Right cardiac atrium (tissue), 5 donors: ENCODE measurements at places on chromosomes 6 and 20. TPM values are rescaled to one million over a fixed set of nuclear protein-coding genes. Genes with fewer than 3 reads are reported as not detected.

DNA sequence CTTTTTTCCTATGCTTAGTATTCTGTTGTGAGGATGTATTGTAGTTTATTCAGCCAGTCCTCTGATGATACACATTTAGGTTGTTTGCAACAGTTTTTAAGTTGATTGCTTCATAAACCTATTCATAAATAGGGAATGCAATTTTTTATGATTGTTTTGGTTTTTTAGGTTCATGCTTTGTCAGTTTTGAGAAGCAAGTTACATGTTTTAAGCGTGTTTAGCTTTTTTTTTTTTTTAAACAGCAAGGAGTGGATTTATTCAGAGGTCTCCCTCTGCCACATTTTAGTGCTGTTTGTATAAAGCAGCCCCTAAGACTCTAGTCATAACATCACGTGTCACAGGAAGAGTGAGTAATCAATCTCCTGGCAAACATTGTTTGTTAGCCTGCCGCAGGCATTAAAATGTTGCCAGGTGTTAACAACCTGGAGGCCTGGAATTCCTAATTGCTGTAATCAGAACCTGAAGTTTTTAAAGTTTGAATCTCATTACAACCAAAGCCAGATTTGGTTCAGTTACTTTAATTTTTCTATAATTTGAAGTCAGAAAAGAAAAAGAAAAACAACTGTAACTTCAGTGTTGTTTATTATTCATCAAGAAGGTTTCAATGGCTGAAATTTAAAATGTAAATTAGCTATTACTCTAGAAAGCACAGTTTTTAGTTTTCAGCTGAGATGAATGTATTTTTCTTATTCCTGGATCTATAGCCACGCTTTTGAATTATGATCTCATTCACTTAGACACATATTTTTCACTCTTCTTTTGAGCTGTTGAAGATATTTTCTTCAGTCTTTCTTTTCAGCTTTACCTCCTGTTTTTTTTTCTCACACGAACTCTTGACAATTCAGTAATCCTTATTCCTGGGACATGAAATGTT lies 59.2 kb downstream of the KCNS1 start:
- DNase-seq, result no peak

GRCh38 chr20:57999465-58000111 lies 228.9 kb downstream of the ANKRD60 start:
- DNase-seq, result no peak

GRCh38 chr20:63295018-63295417 lies 2.0 kb downstream of the COL20A1 start:
- peak; percentile 46 for DNase-seq

FERMT1 gene
- total RNA-seq, result 2.5 TPM

GRCh38 chr20:50992336-50992732 lies 30.6 kb downstream of the KCNG1 start:
- DNase-seq, result no peak

DNA sequence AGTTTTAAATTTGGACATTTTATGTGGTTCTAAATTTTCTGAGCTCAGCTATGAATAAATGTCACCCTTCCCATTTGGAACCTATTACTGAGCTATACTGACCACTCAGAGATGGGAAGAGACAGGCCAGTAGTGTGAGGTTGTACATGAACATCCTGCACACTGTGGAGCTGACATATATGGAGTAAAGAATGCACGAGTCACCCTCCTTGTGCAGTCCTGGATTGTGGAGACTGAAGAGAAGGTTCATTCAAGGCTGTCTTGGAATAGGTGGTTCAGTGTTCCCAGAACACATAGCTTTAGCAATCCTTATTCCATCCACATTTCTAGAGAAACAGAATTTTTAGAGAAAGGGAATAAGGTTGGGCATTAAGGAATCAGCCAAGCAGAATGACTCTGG lies 50.3 kb upstream of the OGFRL1 start:
- DNase-seq, result no peak

- peak; percentile 47 for DNase-seq
Measured at GRCh38 chr6:147507162-147508041, 1.1 kb upstream of the SAMD5 start.

DNA sequence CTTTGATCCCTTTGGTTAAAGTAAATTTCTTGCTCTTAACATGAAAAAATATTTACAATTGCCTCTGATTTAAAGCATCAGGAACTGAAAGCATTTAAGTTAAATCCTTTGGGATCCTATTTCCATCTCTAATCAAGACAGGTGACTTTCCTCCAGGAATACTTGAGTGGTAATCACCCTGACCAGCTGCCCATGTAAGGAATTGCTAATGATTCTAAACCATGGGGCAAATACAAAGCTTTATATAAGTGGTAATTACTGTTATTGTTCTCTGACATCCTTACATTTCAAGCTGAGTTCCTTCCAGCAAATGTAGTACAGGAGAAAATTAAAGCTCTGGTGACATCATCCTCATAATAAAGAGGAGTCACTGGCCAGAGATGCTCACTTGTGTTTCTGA lies 100.6 kb downstream of the CRYBG1 start:
- DNase-seq, result no peak

SSTR4 gene
- not detected for total RNA-seq

DNA sequence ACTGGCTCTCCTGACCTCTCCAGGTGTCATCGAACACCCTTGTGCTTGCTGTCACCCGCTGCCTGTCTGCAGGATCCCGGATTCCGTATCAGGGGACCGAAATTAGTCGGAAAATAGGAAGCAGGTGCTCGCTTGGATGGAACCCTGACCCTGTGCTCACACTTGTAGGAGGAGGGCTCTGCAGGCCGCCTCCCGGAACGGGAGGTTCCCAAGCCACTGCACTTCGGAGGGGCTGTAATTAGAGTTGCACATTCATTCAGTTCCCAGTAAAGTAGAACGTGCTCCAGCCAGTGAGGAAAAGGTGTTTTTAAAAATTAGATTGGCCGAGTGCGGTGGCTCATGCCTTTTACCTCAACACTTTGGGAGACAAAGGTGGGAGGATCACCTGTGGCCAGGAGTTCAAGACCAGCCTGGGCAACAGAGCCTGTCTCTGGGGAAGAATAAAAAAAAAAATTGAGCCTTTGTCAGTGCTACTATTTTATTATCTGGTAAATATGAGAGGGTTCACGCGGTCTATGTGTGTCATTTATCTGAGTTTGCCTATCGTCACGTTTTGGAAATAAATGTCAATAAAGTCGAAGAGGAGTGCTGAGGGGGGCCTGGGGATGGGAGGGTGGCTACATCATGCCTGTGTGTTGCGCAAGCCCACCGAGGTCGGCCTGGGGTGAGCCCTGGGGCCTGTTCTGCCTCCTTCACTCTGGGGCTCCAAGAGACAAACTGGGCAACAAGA lies 1.5 kb upstream of the GMEB2 start:
- DNase-seq, result peak; percentile 85

DNA sequence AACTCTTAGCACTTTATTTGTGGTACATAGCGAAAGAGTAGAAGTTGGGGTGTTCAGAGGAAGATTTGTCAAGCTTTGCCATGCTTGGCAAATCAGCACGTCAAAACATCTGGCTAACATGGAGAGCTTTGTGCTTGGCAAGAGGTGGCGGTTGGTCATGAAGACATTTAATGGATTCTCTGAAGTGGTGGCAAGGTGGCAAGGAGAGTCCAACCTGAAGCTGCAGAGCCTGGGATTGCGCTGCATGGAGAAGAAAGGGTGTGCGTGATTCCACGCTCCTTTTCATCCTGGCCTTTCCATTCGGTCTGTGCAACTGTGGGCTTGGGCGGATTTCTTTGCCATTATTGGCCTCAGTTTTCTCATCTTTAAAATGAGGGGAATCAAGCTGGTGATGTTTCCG lies 3.1 kb downstream of the PYGB start:
- DNase-seq, result no peak

DNA sequence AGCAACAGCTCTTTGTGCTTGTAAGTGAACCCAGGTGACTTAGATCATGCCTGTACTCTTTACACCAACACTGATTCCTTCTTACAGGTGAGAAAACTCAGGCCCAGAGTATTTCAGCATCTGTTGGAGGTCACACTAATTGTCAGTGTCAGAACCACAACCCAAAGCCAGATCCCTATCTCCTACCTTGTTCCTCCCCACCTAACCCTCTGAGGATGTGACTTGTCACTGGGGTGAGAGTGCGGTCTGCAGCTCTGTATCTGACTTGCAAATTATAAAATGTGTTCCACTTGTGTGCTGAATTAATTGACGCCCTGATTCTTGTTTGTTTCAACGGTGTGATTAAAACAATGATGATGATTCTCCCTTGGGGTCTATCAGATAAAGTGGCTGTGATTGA lies 232.5 kb upstream of the KCNG1 start:
- no peak for DNase-seq

DNA sequence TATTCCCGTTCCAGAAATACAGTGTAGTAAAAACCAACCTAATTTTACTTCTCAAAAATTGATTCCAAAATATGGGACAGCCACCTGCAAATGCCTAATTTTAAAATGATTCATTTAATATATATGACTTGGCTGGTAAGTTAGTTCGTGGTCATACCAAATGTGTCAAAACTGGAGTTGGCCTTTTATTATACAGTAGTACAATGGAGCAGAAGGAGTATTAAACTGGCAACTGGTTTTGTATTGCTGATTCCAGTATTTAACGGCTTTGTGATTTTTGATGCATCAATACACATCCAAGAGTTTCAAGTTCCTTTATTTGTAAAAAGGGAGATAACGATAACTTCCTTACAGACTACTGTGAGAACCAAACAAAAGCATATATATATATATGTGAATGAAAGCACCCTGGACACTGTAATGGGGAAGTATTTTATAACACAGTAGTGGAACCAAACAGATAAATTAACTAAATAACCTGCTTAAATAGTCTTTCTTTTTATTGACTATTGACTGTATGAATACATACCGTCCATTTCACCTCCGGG lies 24.8 kb downstream of the SAMHD1 start:
- no peak for DNase-seq

- no peak for DNase-seq
Measured at GRCh38 chr6:156942266-156942665, 165.1 kb downstream of the ARID1B start.

OR2B6 gene
- total RNA-seq, result not detected

- no peak for DNase-seq
Measured at GRCh38 chr6:43318011-43318410, 9.4 kb upstream of the CRIP3 start.

DNA sequence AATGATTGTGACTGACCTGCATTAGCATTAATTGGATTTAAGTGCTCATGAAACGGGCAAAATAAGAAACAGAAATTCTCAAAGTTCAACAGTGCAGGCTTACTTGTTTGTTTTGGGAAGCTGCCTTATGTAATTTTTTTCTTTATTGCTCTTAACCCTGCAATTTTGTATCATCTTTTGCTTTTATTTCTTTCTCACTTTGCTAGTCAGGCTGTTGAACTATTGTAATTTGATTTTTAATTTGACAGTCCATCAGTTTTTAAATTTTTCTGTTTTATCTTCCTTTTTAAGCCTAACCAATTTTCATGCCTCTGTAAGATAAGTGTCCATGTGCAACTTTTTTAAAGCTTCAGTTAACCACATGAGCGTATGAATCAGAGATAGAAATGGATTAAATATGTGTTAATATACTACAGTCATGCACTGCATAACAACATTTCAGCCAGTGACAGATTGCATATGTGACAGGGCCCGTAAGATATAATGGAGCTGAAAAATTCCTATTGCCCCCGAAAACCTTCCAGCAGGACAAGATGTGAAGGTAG lies 44.6 kb downstream of the PEX7 start:
- DNase-seq, result no peak

CCDC170 gene
- 1.4 TPM for total RNA-seq

DNA sequence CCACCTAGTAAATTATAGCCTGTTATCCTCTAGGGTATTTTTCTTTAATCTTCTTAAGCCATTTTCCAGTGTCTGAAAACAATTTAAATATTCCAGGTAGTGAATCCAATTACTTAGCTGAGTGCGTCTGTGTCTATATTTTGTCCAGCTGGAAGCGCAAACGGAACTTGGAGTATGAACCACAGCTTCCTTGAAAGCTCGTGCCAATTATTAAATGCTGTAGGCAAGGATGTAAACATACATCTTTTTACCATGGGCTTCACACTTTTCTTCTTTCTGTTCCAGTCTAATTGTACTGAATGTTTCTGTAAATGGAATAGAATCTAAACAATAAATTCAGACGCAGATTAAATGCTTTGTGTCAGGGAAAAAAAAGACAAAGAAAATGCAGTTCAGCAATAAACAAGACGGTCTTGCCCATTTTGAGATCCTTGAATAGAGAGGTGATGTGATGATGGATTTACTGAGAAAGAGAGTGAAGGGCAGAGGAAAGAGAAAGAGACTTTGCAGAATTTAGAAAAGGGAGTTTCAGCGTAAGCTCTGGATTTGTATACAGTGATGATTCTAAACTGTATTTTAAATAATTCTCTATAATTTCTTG lies 1.9 kb downstream of the PLCB1 start:
- DNase-seq, result no peak

DNA sequence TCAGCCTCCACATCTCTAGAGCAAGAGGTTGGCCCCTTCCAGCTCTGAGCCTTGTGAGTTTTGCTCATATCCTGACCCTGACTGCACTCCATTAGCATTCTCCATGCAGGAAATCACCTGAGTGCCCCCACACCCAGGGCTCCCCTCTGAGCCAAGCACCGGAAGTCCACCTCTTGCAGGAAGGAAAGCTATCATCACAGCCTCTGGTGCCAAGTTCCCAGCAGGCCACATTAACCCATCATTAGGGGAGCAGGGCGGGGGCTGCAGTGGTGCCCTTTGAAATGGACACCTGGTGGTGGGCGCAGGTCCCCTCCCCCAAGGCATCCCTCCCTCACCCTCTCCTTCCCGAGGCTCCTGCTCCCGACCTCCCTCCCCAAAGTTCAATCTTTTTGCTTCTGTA lies 16.1 kb downstream of the GRM4 start:
- DNase-seq, result no peak

- DNase-seq, result peak; percentile 45
Measured at GRCh38 chr6:53943395-53943794, 148.6 kb downstream of the LRRC1 start.
